NCI-H1694 treated with DMSO at 0.1 percent for 48 hours (cell line): ENCODE measurements at places on chromosomes 12 and 14.

GRCh38 chr14:76280221-76280620 is 95.7 kb upstream of the ESRRB start:
- DNase-seq: no peak

GRCh38 chr12:115457798-115458197 is 773.8 kb upstream of the TBX3 start:
- no peak for DNase-seq

DNA sequence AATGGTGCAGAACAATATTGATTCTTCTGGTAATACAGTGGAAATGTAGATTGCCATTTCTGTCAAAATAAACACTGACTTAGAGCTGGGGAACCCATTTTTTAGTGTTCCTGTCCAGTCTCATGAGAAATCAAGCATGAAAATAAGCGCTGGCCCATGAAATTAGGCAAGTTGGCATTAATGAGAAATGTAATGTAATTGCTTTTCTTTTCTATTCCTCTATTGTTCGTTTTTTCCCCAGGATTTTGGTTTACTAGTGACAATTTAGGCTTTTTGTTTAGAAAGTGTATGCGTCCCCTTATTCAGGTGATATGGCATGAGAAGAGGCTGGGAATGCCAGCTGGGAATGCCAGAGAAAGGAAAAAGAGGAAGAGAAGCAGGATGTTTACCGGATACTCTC is 64.4 kb upstream of the KICS2 start:
- no peak for DNase-seq

DNA sequence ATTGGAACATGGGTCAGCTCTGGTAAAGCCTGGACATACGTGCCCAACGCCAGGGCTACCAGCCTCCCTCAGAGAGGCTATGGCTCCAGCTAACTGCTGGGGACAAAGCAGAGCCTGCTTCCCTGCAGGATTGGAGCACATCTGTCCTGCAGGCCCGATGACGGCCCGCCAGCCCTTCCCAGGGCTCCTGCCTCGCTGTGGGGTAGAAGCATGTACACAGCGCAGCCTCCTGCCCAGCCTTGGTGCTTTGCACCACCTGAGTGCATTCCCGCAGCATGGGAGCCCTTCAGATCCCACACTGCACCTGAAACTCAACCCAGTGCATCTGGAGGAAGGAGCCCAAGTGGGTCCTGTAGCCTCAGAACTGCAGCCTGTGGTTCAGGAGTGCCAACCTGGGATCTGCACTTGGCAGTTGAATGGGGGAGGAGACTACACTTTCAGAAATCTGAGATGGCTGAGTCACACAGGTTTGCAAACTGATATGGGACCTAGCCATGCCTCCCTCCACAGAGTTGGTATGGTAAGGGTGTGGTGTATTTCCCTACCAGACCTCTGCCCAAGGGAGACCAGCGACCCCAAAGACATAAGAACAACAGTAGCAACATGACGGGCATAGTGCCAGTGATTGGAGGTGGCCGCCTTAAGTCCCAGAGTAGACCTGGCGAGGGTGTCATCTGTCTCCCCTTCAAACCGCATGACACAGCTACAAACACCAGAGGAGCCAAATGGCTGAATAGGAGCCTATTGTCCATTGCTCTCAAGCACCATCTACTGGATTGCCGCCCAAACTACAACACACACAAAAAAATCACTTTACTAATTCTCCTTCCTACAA is 273.9 kb upstream of the MIS18BP1 start:
- peak; percentile 39 for DNase-seq

- no peak for DNase-seq
Observed at GRCh38 chr12:123958876-123959275, 13.8 kb downstream of the CCDC92 start.

- DNase-seq: no peak
Observed at GRCh38 chr12:95663525-95663924, 112.2 kb upstream of the USP44 start.

DNA sequence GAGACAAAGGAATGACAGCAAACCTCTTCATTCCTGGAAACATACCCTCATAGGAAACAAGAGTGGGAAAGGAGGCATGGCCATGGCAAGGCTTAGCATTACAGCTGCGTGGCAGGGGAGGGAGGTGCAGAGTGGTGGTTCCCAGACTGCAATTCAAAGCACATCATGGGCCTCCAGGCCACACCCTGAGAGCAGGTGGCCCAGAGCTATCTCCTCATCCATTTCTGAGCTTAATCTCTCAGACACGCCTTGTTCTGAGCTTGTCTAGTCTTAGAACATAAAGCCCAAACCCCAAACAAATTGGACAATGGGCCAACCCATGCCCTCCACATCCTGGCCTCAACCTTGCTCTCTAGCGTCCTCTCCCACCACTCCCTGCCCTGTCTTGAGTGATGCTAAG is 5.9 kb upstream of the KRT3 start:
- DNase-seq: no peak

DNA sequence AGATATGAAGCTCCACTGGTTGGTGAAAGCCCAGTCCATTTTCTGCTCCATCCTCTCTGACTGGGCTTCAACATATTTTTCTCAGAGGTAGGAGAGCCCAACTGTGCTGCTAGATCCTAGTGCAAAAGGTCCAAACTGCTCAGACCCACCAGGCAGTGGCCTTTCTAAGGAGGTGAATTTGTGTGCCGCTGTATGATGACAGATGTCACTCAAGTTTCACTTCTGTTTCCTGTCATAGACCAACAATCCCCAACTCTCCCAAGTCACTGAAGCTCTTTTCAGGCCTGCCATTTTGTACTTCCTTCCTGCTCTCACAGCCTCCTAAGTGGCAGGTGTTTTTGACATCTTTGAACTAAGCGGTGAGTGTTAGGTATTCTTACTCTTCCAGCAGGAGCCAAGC is 16.4 kb upstream of the RNASE4 start:
- DNase-seq: no peak

DNA sequence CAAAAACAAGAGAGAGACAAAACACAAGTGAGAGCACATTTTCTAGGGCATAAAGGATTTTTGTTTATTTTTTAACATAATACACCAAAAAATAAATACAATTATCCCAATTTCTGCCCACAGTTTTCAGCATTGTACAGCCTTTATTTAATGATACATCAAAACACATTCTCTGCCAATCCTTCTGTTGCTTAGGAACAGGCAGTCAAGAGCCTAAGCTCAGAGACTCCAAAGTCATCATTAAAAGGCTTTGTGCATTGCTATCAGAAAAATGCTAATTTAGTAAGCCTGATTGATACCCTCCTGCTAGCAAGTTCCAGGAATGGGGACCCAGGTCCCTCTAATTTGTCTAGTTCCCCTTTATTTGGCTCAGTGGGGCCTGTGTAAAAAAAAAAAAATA is 536.5 kb downstream of the RPS29 start:
- DNase-seq: no peak

GRCh38 chr14:95497561-95498011 is 18.9 kb downstream of the SYNE3 start:
- DNase-seq: peak; percentile 76

- DNase-seq: no peak
Observed at GRCh38 chr12:95995238-95996031, 709 bp downstream of the HAL start.

DNA sequence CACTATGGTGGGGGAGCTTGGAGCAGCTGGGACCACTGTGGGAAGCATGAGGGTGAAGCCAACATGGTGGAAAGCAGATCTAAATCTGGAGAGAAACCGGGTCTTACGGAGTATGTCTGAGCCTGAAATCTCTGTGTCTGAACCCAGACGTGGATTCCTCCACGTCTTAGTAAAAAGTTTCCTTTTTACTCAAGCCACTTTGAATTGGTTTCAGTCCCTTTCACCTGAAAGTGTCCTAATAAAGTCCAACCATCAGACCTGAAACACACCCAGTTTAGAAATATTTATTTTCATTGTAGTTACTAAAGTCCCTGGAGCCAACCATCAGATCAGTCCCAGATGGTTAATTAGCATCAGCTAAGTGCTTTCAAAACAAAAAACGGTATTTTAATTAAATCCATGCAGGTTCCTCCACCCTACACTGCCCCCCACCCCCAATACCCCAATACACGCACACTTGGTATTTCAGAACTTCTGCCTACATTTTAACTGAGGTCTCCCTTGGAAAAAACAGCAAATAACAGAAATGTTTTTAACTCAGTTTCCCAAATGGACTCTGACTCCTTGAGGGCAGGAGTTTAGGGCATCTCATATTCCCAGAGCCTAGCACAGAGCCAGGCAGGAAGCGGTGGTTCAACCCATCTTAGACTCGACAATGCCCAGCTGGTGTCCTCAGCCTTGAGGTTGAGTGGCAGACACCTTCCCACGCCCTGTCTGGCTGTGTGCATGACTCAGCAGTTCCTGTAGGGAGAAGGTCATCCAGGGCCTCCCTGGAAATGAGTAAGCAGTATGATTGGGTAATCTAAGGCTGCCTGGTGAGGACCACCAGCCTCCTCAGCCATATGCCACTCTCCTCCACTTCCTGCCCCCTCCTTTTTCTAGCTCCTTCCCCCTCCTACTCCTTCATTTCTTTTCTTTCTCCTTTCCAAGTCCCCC is 175.8 kb downstream of the TTC8 start:
- no peak for DNase-seq

DNA sequence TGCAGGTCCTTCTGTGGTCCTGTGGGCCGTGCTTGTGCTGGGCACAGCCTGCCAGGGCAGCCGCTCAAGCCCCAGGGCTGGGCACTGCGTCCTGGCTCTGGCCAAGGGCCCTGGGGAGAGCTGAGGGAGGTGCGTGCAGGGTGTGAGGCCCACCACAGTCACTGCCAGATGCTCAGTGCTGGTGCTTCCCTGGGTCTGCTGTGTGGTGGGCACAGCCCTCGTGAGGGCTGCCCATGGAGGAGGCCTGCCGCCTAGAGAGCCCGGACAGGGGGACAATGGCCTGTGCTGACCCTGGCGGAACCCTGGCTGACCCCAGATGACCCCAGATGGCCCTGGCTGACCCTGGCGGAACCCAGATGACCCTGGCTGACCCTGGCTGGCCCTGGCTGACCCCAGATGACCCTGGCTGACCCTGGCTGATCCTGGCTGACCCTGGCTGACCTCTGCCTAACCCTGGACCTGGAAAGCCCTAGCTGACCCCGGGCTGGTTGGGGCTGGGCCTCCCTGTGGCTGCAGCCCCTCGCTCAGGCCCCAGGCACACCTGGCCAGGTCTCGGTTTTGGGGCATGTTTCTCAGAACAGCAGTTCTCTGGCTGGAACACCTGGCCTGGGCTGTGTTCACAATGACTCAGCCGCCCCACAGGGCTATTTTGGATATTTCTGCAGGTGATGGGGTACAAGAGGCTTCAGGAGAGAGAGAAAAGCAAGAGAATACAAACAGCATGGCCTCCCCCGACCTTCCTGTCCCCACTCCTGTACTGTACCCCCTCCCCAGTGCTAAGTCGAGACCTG is 55.4 kb downstream of the TMEM121 start:
- no peak for DNase-seq

- DNase-seq: no peak
Observed at GRCh38 chr12:122878780-122879612, 16.9 kb downstream of the VPS37B start.

DNA sequence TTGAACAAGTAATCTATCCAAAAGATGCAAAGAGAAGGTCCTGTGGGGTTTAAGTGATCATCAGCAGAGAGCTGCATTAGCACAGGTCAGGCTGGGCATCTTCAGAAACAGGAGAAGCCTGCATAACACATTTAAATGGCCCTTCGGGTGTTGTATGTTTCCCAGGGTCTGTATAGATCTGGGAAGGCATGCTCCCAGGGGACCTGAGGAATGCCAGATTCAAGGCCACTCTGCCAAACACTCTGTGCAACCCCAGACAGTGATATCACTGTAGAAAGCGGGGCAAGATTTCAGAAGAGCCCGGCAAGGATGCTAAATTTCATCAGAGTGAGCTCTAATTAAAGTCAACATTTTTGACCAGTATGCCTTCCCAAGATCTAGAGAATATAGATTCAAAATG is 92.9 kb downstream of the ARMH4 start:
- DNase-seq: no peak

DNA sequence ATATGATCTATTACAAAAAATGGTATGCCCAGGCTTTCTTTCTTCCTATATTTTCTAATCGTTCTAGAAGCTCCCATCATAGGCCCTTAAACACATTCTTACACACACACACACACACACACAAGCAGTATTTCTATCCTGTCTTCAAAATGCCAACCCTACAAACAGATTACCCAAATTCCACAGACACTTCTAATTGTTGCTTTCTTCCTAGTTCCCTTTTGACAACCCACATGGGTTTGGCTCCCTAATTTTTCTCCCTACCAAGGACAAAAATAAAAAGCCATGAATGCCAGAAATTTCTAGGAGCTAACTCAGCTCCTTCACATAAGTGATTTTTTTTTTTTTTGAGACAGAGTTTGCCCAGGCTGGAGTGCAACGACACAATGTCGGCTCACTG is 60.3 kb upstream of the NTF3 start:
- DNase-seq: no peak

- DNase-seq: no peak
Observed at GRCh38 chr12:2333491-2334195, 280.9 kb downstream of the CACNA1C start.

GRCh38 chr12:100573292-100574186 is at the start of gene GAS2L3:
Gene GAS2L3 (plus strand): TSS chr12:100573684. CDS start chr12:100594905, 21,221 bp downstream.
- no peak for DNase-seq

DNA sequence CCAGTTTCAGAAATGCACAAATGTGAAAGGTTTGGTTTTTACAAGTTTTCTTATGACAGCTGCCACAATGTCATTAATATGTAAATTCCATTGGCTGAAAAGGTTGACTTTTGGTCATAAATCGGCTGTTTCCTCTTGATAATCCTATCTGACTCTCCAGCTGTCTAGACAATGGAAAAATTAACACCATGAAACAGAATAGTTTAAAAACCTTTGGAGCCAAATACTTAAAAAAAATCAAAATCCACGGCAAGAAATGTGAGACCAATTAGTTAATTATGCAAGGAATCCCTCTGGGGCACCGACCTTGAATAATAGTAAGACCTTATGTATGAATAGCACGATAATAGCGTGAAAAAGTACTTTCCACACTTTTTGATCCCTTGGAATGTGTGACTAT is 138.0 kb downstream of the ZNF664 start:
- no peak for DNase-seq

DNA sequence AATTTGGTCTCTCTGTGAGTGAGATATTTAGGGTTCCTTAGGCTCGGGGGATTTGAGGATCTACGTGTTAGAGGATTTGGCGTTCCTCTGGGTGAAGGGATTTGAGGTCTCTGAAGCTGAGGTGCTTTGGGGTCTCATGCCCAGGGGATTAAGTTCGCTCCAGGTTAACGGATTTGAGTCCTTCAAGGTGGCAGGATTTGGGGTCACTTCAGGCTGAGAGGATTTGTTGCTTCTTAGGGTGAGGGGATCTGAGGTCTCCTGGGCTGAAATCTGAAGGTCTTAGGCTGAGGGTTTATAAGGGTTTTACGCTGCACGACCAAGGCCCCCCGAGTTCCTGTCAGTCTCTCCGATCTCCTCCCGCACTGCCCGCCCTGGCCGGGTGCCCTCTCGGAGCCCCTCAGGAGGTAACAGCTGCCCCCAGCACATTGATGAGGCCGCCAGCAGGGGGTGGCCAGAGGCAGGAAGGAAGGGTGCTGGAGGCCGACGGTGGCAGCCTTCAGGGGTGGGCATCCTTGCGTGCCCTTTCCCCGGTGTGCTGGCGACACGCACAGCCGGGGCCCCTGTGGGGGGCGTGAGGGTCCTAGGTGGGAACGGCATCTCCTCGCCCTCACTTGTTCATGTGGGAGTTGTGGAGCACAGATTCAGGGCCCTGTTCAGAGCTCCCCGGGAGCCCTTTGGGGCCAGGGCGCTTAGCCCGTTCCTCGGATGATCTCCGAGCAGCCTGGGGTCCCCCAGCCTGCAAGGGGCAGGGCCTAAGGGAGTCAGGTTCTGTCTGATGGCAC is 14.3 kb downstream of the CEP170B start:
- DNase-seq: no peak
